MV-4-11 (cell line): ENCODE measurements at places on chromosomes 12 and 14.
A peak's percentile ranks its signal among the peaks of the same experiment; 100 is the strongest.

GRCh38 chr12:50571786-50572185, 67.0 kb downstream of the DIP2B start:
- no peak for DNase-seq

DNA sequence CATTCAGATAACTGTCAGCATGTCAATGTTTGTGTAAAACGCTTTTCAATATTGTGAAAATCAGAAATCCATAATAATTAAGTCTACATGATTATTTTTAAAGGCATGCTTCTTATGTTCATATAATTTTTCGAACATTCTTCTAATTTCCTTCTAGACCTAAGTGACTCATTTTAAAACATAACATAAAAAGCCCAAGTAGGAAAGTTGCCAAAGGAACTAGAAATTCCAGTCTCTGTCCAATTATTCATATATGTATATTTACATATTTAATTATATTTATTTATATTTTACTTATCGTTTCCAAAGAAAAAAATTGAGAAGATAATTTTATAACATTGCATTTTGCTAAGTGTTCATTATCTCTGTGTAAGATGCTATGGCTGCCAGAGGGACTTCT, 110.4 kb downstream of the TMTC1 start:
- no peak for DNase-seq

DNA sequence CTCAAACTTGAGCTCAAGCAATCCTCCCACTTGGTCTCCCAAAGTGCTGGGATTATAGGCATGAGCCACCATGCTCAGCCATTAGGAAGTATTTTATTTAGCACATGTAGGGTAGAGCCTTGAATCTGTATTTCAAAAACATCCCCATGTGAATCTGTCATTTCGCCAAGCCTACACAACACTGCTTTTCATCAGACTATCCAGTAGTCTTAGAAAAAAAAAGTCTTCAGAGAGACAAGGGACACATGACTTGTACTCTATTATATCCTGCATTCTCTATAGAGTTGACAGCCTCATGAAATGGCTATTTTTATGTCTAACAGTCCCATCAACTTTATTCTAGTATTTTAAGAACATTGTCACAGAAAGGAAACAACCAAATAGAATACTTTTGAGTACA, 35.4 kb downstream of the TM7SF3 start:
- DNase-seq, result no peak

DNA sequence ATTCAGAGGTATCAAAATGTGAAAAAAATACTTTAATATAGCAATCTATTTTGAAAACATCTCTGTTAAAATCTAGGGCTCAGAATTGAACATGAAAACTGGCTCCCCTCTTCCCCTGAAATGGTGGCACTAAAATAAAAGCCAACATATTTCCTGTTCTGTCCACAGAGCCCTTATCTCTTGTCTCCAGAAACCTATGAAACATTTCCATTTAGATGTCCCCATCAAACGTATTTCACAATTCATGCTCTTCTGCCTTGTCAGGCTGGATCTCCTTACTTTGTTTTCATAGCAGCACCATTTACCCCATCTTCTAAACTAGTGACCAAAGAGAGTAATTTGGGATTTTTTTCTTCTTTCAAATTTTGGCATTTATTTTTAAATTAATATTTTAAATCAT, 42.4 kb downstream of the PDE3A start:
- DNase-seq, result peak; percentile 55

DNA sequence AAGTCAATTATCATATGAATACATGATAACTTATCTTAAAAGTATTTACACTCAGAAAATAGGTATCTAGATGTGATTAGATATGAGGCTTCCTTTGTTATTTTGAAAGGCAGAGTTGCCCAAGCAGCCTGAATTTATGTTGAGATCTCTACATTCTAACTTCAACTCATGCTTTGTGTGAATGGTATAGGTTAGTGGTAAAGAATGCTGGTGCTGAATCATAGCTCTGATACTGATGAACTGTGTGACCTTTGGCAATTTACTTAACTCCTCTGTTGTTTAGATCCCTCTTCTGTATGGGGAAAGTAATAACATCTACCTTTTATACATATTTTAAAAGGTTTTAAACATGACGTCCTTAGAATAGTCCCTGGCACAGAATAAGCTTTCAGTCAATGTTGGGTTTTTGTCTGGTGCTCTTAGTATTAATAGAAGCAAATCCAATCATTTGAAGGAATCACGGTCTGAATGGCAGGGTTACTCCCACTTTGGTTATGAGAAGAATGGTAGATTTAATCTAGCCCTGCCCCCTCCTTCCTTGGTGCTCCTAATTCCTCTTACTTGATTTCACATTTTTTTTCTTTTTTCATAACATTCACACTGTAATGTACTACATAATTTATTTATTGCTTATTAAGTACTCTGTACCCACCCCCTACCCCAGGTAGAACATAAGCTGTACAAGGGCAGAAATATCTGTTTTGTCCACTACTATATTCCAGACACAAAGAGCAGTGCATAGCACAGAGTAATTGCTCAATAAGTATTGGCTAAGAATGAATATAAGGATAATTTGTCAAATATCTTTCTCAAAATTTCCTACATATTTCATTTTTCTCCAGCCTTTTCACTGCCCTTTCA, 203.3 kb upstream of the KRR1 start:
- no peak for DNase-seq

- no peak for DNase-seq
These were observed 65.7 kb upstream of the CAPRIN2 start for GRCh38 chr12:30820406-30820946.

- peak; percentile 59 for DNase-seq
These were observed 934.9 kb downstream of the LRFN5 start for GRCh38 chr14:42541535-42542001.

DNA sequence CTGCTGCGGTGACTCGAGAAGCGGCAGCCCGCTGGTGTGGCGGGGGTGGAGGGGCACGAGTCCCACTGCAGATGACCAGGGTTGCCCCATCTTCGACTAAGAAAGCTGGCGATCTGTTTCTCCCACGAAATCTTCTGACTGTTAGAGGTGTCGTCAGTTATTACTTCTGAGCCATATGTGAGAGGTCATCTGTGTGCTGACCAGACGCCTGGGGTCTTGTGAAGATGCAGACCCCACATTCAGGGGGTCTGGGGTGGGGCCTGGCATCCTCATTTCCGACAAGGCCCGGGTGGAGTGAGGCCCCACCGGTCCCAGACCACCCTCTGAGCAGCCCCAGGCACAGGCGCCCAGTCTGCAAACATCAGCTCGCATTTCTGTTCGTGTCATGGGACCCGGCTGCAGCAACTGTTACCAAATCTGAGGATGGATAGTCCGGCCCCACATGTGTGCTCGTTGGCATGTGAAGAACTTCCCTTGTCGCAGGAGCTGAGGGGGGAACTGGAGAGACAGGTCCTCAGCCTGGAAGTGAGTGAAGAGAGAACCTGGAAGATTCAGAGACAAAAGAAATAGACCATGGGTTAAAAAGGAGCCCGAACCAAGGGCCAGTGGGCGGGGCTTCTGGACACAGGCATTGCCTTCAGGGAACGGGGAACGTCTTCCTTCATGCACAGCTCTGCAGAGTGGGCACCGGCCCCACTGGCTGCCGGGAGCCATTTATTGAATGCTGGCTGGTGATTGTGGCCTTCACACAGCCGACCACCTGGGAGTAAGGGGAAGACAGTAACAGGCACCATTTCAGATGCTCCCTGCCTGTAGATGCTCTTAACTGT, 135.2 kb downstream of the ADGRD1 start:
- no peak for DNase-seq

GRCh38 chr14:102505000-102505619, 4.5 kb downstream of the ANKRD9 start:
- no peak for DNase-seq

DNA sequence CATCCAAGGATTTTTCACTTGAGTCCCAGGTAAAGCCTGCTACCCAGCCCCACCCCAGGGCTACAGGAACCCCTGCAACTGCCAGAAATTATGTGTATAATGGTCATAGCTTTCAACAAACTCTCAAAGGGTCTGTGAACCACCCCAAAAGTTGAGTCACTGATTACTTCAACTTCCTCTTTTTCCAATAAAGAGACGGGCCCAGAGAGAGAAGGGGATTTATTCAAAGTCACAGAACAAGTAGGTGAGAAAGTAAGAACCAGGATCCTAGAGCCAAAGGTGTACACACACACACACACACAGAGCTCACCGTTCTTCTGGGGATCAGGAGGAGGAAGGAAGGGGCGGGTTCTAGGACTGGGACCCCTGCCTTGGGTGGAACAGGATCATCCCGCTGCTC, 4.8 kb upstream of the ITPK1 start:
- peak; percentile 71 for DNase-seq

DNA sequence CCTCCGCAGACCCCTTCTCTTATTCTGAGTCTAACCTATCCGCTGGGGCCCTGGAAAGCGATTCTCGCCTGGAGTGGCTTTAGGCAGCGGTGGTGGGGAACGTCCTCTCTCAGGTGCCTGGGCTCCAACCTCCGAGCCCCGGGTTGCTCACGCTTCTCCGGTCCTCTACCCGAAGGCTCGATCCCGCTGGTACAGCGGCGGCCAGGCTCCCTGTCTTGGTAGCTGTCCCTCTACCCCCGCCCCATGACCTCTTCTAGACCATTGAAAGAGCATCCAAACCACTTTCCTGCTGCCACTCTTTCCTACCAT, 505 bp upstream of the HEBP1 start:
- no peak for DNase-seq

DNA sequence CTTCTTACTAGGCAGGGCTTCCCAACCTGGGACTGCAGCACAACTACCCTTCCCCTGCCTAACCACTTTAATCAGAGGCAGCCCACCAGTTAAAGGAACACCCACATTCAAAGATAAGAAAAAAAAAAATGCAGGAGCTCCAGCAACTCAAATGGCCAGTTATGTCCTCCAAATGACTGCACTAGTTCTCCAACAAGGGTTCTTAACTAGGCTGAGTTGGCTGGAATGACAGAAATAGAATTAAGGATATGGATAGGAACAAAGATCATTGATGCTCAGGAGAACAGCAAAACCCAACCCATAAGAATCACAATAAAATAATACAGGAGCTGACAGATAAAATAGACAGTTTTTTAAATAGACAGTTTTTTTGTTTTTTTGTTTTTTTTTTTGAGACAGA, 154.2 kb downstream of the PLCZ1 start:
- DNase-seq, result no peak
